ENCODE measurements at places on chromosomes 3 and 15. TPM values are rescaled to one million over a fixed set of nuclear protein-coding genes. Genes with fewer than 3 reads are reported as not detected.

DNA sequence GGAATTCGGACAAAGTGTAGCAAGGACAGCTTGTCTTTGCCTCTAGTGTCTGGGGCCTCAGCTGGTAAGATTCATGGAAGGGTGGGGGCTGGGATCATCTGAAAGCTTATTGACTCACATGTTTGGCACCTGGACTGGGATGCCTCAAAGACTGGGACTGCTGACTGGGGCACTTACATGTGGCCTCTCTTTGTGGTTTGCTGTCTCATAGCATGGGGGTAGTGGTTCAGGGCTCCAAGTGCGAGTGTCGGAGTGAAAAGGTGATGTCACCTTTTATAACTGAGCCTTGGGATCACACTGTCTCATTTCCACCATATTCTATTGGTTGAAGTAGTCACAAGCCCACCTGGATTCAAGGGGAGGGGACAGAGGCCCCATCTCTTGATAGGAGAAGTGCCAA is 6.8 kb downstream of the MFSD1 start:
- no peak for DNase-seq

- DNase-seq = no peak
Measured at GRCh38 chr15:39756806-39757522, 25.7 kb downstream of the FSIP1 start.

- DNase-seq = peak; percentile 32
Measured at GRCh38 chr3:127673191-127674100, 694 bp downstream of the ABTB1 start.

- no peak for DNase-seq
Measured at GRCh38 chr3:121836064-121836463, 1.1 kb downstream of the EAF2 start.

- DNase-seq = no peak
Measured at GRCh38 chr3:24235121-24235520, 259.5 kb downstream of the THRB start.

CMTM8 gene
- total RNA-seq = 4.7 TPM

- DNase-seq = peak; percentile 65
Measured at GRCh38 chr15:52021128-52021671, 2.2 kb downstream of the MAPK6 start.

- DNase-seq = no peak
Measured at GRCh38 chr15:100753503-100753902, 126.1 kb upstream of the ALDH1A3 start.

GRCh38 chr3:122785231-122785630 is 8.4 kb downstream of the HSPBAP1 start:
- no peak for DNase-seq

- DNase-seq = no peak
Measured at GRCh38 chr3:102079809-102080197, 230.5 kb downstream of the NFKBIZ start.

DNA sequence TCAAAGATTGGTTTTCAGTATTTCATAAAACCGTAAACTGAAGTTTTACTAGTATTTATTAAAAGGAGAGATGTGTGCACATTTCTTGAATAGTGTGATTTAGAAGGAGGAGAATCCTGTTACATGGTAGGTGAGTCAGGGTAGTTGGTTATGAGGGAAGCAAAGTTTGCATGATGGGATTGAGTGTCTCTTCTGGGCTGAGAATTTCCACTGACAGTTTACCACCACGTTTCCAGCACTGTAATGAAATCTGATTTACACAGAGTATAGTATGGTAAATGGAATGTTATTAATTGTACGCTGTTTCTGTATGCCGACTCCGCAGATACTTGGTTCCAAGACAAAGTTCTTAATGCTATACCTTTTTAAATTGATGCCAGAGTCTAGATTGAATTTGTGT is 1.6 kb downstream of the NECTIN3 start:
- DNase-seq = no peak

AGBL1 gene
- not detected for total RNA-seq

- no peak for DNase-seq
Measured at GRCh38 chr3:128610451-128611070, 40.1 kb downstream of the RPN1 start.

DNA sequence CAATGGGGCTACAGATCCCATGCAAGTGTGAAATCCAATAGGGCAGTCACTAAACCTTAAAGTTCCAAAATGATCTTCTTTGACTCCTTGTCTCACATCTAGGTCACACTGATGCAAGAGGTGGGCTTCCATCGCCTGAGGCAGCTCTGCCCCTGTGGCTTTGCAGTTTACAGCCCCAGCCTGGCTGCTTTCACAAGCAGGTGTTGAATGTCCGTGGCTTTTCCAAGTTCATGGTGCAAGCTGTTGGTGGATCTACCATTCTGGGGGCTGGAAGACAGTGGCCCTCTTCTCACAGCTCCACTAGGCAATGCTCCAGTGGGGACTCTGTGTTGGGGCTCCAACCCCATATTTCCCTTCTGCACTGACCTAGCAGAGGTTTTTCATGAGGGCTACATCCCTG is 68.5 kb upstream of the PRR20G start:
- no peak for DNase-seq

WDR93 gene
- not detected for total RNA-seq

DNA sequence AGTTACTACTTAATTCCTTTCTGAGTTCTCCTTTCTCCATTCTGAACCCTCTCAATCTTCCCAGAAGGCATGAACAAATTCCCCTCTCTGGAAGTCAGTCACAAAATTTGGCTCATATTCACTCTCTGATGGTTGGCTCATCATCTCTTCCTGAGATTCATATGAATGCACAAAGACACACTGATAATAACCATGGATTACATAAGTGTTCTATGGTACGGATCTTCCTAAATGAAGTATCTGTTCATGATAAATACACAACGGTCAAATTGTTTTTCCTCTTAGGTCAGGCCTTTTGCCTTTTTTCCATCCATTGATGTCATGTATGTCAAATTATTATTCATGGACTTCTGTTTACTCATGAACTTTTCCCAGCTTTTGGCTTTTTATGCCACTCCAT is 162.6 kb downstream of the P2RY1 start:
- no peak for DNase-seq

DNA sequence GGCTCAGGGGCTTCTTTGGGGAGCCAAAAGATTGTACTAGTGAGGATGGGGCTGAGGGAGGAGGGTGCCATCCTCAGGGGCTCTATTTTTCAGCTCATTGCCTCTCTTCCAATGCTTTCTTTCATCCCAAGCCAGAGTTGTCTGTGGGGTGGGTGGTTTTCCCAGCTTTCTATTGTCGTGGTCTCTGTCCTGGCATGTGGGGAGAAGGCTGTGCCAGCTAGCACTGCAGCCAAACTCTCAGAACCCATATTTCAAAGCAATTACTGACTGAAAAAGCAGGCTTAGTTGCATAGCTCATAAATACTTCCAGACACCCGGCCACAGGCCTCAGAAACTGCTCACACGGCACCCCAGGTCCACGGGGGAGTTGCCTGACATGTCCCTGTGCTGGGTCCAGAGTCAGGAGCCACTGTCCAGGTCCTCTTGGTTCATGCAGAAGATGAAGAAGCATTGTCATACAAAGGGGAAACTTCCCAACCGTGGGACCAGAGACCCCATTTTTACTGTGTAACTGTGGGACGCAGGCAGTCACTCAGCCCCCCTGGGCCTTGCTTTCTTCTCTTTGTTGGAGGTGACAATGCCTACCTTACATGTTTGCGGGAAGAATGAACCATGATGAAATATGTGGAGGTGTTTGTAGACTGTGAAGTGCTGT is 27.6 kb downstream of the FGD5 start:
- DNase-seq = no peak

- no peak for DNase-seq
Measured at GRCh38 chr15:51313644-51314280, 24.6 kb downstream of the CYP19A1 start.

ROBO1 gene
- total RNA-seq = 0.99 TPM

CSPG4 gene
- total RNA-seq = 0.03 TPM

DNA sequence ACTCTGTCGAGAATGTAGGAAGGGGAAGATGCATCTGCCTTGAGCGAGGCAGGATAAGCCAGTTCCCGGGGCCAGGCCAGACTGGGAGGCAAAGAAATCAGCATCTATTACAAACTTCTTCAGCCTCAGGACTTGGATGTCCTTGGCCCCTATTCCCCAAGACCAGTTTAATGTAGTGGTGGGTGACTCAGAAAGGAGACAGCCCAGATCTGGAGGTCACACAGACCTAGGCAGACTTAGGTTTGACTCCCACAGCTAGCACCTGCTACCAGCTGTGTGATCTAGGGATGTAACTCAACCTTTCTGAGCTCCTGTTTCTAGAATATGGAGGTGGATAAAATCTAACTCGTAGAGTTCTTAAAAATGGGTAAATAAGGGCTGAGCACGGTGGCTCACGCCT is 409.5 kb upstream of the PROK2 start:
- DNase-seq = no peak

DNA sequence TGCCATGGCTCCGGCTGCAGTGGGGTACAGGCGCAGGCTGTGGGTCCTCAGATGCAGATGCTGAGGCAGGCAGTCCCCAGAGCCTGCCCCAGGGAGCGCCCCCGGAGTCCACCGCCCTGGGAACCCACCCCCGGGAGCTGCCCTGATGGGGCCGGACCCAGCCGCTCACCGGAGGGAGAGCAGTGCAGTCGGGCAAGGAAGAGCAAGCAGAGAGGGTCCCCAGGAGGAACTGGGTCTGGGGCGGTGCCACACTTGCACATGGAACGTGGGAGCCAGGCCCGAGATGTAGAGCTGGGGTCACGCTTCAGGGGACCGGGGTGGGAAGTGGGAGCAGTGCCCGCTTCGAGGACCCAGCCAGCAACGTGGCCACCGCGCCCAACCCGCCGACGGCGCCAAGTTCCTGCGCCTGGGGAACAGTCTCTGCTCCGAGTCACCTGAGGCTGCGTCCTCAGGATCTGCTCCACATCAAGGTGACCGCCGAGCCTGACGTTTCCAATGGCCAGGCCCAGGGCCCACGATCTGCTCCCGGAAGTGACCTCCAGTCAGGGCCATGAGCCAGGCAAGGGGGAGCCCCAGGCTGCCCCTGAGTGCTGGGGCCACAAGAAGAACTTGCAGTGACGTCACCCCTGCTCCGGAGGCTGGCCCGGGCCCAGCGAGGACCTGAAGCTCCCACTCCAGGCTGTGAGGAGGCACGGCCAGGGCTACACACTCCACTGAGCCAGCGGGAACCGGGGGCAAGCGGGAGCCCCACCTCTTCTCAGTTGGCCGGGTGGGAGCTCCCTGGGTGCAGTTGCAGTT is 27.0 kb upstream of the TFG start:
- no peak for DNase-seq

DNA sequence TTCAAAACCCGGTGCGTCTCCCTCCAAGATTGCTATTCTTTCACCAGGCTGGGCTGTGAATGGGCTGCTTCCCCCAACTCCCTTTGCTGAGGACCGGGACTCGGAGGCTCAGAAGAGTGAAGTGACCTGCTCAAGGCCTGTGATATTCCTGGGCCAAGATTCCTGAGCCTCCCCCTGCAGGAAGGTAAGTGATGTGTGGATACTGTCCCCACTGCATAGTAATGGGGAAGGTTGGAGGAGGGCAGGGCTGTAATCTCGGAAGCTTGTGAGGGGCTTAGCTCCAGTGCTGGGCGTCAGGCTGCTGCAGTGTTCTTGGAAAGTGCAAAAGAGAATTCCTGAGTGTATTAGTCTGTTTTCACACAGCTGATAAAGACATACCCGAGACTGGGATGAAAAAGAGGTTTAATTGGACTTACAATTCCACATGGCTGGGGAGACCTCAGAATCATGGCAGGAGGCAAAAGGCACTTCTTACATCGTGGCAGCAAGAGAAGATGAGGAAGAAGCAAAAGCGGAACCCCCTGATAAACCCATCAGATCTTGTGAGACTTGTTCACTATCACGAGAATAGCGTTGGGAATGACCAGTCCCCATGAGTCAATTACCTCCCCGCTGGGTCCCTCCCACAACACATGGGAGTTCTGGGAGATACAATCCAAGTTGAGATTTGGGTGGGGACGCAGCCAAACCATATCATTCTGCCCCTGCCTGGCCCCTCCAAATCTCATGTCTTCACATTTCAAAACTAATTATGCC is 67.6 kb downstream of the EFCAB12 start:
- no peak for DNase-seq

GRCh38 chr15:46696281-46696680 is 1021.0 kb upstream of the SEMA6D start:
- DNase-seq = no peak

GRCh38 chr3:194910414-194910984 is 224.8 kb downstream of the FAM43A start:
- no peak for DNase-seq

BBX gene
- 42.8 TPM for total RNA-seq

- DNase-seq = no peak
Measured at GRCh38 chr3:3631114-3631513, 168.1 kb upstream of the LRRN1 start.

ILDR1 gene
- not detected for total RNA-seq

DNA sequence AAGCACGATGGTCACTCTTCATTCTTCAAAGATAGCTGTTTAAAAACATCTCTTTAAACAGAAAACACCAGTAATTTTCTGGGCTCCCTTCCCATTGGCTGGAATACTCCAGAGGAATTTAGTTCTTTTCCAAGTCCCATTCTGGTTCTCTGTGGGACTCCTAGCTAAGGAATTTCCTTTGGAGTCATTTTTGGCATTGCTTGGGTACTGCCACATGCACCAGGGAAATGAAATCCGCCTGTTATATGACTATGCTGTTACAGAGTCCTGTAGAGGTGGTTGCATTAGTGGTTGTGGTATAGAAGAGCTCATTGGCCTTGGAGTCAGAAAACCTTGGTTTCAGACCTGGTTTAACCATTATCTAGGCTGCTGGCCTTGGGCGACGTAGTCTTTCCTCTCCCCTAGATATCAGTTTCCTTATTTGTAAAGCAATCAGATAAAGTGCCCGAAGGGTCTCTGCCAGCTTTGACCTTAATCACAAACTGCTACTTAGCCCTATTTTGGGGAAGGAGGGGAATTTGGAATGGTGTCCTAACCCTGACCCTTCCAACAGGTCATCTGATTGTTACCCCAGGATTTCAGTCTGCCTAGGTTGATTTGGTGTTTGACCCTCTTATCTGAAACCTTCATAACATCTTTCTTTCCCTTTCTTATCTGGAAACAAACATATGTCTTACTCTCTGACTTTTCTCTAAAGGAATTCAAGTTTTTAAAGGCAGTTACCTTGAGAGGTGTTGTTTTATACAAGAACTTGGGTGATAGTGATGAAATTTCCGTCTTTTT is 13.4 kb downstream of the RTP1 start:
- DNase-seq = no peak

CAND2 gene
- total RNA-seq = 1.0 TPM

DNA sequence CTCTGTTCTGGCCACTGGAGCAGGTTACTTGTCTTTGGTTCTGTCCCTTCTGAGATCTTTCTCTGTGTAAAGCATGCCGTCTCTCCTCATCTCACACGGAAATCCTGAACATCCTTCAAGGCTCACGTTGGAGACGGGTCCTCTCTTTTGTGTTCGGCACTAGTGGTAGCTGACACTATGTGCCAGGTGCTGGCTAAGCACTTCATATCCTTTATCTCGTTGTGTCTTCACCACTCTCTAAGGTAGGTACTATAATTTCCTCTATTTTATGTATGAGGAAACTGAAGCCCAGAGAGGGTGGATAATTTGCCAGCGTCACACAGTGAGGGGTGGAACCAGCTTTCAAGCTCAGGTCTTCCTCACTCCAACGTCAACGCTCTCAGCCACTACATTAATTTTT is 1.2 kb downstream of the IFT122 start:
- no peak for DNase-seq

- no peak for DNase-seq
Measured at GRCh38 chr3:156513619-156514018, 41.3 kb downstream of the SSR3 start.

Measured in activated T-cell treated with anti-CD3 and anti-CD28 coated beads, Interleukin-2, amount 50 U/mL, for 4 hours (primary cell).